Large intestine (tissue), 12 donors: ENCODE measurements at places on chromosomes 13 and 19. TPM values are rescaled to one million over a fixed set of nuclear protein-coding genes. Genes with fewer than 3 reads are reported as not detected.

The GNG7 gene
- 2.2 TPM for polyA plus RNA-seq

The APOE gene
- polyA plus RNA-seq: 77.8 TPM

The IFNL1 gene
- polyA plus RNA-seq: 0.06 TPM

The ADGRE3 gene
- polyA plus RNA-seq: 0.79 TPM

The MZF1 gene
- polyA plus RNA-seq: 39.0 TPM

The ZGLP1 gene
- polyA plus RNA-seq: 7.6 TPM

- DNase-seq: no peak
Measured at GRCh38 chr13:80862456-80862855, 521.5 kb upstream of the SPRY2 start.

- no peak for DNase-seq
Measured at GRCh38 chr19:56015756-56016155, 29.2 kb downstream of the NLRP5 start.

DNA sequence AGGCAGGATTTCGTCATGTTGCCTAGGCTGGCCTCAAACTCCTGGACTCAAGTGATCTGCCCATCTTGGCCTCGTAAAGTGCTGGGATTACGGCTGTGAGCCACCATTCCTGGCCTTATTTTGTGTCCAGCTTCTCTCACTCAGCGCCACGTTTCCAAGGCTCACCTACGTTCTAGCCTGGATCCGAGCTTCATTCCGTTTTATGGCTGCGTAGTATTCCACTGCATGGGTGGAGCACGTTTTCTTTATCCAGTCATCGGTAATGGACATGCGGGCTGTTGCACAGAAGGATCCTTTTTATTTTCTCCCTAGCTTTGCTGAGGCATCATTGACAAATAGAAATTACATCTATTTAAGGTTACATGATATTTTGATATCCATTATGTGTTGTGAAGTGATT, 16.6 kb downstream of the ADGRL1 start:
- no peak for DNase-seq

DNA sequence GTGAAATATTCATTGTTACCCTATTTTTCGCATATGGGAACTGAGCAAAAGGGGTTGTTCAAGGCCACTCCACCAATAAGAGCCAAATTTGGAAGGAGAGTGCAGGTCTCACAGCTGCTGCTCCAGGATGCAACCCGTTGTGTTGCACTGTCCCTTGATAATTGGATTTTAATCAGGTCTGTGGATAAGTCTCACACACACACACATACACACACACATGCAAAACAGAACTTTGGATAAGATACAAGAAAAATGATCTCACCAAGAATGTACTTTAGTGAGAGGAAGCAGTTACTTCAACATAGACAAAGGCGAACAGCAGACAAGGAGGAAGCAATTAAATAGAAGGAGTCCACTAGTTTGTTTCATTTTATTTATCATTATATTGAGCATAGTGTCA, 127.3 kb upstream of the EDNRB start:
- no peak for DNase-seq

DNA sequence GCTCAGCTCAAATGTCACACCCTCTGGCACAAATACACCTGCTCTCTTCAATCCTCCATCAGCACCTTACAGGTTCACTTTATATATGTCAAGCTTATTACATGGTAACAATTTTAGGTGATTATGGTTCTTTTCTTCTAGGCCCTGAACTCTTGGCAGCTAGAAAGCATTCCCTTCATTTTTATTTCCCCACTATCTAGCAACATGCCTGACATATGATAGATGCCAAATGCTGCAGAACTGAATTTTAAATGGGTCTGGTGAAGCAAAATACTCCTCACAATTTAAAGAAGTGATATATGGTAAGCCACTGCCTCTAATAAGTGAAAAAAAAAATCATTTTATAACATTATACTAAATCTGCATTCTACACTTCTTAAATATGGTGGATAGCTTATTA, 95.2 kb downstream of the USP12 start:
- DNase-seq: no peak

- DNase-seq: no peak
Measured at GRCh38 chr13:73497430-73497829, 438.6 kb downstream of the KLF5 start.
